ENCODE measurements at places on chromosomes 1 and 21.
A peak's percentile ranks its signal among the peaks of the same experiment; 100 is the strongest.

DNA sequence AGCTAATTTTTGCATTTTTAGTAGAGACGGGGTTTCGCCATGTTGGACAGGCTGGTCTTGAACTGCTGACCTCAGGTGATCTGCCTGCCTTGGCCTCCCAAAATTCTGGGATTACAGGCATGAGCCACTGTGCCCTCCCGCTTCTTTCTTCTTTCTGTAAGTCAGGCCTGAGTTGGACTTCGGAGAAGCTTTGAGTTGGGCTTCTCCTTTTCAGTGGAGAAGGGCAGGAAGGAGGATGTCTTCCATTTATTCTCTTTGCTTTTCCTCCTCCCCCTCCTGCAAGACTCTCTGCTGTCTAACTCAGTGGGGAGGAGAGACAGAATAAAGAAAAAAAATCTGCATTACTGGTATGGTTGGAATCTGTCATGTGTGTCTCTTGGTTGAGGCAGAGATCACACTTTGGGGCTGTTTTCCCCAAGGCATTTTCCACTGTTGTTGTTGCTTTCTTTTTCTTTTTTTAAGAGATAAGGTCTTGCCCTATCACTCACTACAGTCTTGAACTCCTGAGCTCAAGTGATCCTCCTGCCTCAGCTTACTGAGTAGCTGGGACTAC lies 13.2 kb upstream of the DEGS1 start:
- DNase-seq = no peak

DNA sequence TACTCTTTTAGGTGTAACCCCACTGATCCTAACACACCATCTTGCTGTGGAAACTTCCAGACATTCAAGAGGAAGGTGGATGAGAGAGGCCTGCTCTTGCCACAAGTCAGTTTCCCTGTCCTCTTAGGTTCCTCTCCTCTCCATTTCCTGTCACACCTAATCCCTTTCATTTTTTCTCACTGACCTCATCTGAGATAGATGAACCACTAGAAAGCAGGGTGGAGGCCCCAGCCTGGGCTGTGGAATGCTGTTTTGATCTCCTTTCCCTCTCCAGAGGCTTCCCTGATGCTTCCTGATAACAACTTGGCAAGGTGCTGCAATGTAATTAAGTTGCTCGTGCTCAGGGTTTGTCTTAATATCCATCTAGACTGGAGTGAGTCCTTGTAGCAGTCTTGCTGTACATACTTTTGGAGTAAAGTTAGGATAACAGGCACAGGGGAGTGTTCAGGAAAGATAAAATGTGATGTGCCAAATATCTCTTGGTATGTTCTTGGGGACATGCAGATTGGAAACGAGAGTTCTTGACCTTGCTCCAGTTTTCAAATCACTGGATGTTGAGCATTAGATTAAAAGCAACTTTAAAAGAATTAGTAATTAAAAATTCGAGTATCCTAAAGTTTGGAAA lies 11.2 kb downstream of the LRRC42 start:
- peak; percentile 37 for DNase-seq

DNA sequence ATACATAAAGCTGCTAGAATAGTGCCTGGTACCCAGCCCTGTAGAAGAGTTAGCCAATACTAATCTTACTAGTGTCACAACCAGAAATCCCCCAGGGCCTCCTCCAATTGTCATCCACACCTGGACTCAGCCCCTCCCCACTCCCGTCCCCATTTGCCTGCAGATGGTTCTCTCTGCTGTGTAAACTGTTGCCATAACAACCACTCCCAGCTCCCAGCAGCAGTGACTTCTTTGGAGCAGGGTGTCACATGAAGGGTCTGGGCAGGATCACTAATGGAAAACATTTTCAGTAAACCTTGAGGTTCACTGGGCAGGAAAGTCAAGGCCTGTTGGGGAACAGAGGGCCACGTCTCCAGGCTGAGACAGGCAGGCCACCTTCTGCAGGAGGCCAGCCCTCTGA lies 126.0 kb upstream of the IPO9 start:
- DNase-seq = no peak

DNA sequence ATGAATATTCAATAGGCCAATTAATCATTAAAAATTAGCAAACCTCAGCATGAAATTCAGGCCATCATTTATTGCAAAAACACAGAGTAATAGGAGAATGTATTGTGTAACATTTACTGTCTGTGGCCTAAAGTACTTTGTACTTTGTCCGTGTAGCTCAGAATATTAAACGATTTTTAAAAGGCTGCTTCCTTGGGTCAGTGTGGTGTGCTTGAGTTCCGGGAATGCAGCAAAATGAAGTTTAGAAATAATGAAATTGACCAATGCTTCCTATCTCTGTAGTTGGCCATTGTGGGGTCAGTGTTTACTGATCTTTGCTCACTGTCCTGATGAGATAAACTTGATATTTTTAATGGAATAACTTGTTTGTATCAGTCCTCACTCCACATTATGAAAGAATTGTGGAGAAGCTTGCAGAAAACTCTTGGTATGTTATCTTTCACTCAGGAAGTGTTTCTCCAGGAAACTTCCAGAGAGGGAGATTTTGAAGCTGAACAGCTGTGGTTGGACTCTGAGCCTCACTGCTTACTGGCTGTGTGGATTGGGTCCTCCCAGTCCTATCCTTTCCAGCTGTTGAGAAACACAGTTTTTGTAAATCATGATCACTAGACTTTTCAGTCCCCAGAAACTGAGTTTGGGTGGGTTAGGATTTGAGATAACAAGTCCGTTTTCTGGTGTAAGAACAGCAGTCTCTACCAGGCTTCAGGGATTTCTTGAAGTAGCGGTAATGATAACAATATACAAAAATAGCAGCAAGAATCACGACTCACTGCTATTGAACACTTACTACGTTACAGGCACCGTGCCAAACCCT lies 19.2 kb upstream of the MTARC1 start:
- no peak for DNase-seq

DNA sequence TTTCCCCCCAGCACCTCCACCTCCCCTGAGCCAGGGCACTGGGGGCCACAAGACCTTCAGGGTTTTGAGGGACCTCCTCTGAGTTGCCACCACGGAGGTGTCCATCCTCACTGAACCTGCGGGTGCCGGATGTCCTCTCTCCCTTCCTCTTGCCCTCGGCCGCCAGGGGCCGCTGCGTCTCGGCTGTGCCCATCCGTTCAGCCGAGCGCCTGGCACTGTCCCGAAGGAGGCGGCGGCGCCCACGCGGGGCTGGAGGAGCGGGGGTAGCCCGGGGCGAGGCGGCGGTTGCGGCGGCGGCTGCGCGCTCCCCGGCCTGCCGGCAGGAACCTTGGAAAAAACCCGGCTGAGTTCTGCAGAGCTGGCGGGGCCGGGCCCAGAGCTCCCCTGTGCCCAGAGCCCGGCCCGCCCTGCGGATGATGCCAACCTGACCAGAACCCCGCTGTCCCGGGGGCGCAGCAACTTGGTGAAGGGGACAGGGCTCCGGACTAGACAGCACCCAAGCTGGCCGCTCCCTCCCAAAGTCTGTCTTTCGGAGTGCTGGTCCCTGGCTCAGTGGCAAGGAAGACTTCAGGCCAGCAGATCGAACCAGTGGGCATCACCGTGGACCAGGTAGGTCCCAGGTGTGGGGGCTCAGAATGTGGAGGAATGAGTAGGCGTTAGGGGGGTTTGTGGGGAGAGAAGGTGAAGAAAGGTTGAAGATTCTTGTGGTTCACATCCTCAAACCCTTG lies 3.7 kb upstream of the PPM1J start:
- DNase-seq = peak; percentile 74

GRCh38 chr1:115325874-115326273 lies 12.2 kb downstream of the NGF start:
- no peak for DNase-seq

DNA sequence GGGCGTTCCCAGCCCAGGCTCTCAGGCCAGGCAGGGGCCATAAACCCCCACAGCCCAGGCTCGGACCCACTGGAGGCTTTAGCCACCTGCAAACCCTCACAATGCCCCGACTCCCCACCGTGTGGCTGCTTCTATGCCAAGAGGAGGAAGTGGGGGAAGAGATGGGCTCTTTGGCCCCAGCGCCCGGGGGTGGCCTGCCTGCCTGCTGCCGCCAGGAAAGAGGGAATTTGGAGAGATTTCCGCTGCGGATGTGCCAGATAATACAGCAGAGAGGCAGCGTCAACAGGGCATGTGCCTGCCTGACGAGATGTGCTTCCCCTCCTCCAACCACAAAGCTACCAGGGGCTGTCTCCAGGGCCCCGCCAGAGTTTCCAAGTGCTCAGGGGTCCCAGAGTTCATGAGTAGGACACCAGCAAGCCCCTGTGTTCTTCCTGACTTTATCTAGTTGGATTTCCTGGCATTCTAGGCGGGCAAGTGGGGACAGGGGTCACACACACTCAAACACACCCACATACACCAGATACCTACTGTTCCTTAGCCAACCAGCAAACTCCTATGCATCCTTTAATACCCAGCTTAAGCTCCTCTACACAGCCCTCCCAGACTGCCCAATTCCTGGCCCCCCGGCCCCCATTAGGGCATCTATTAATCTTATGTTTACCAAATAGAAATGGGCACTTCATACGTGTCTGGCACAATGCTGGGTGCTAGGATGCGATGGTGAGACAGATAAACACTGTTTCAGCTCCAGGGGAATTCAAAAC lies 14.1 kb downstream of the EPHA2 start:
- DNase-seq = no peak

- no peak for DNase-seq
Measured at GRCh38 chr21:44729336-44730027, 18.1 kb upstream of the TSPEAR start.

- DNase-seq = no peak
Measured at GRCh38 chr1:41362749-41363590, 1.7 kb downstream of the FOXO6 start.

- DNase-seq = no peak
Measured at GRCh38 chr1:225448146-225448805, 20.4 kb upstream of the LBR start.

- no peak for DNase-seq
Measured at GRCh38 chr1:245698860-245699259, 544.1 kb downstream of the KIF26B start.

- DNase-seq = no peak
Measured at GRCh38 chr21:34933609-34934335, 115.3 kb downstream of the RUNX1 start.
